Neural crest cell (in vitro differentiated cells): ENCODE measurements at places on chromosomes 7 and 10. TPM values are rescaled to one million over a fixed set of nuclear protein-coding genes. Genes with fewer than 3 reads are reported as not detected.

The FGL2 gene
- total RNA-seq: not detected in 2 replicates

The SCART1 gene
- total RNA-seq: 1.4 and 1.6 TPM in 2 replicates

The SFRP5 gene
- total RNA-seq: not detected in 2 replicates

The GDF2 gene
- total RNA-seq: not detected in 2 replicates

The AKR1D1 gene
- total RNA-seq: not detected in 2 replicates

The PTPRZ1 gene
- 202 and 207 TPM in 2 replicates for total RNA-seq

The OGDHL gene
- 10.1 and 10.6 TPM in 2 replicates for total RNA-seq

The TMEM273 gene
- total RNA-seq: 0.37 TPM in 1 of 2 replicates, not detected in the other

DNA sequence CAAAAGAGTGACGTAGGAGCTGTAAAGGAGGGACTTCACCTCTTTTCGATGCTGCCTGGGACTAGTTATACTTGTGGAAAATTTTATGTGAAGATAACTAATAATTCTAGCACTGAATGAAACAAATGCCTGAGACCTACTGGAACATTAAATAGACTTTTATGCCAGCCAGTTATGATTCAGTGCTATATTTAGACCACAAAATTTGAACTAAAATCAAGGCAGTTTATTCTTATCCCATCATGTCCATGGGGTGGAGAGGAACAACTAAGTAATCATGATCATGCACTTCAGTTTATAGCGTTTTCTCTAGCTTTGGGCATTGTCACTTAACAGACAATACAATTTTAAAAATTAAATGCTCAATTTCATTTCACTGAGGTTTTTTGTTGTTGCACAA lies 76.7 kb downstream of the ZEB1 start:
- H3K4me3 ChIP-seq: no peak overlapping the region
- H3K36me3 ChIP-seq: peaks cover 2% of the 10 kb centered on the region
- H3K4me1 ChIP-seq: peaks cover 6% of the 10 kb centered on the region
- H3K27ac ChIP-seq: no peak overlapping the region
- no peak for DNase-seq

- no peaks in the 10 kb centered on the region for H3K27me3 ChIP-seq
- peaks cover 25% of the 10 kb centered on the region for H3K4me1 ChIP-seq
- H3K4me3 ChIP-seq: no peak overlapping the region
- DNase-seq: no peak
- H3K27ac ChIP-seq: no peak overlapping the region
Observed at GRCh38 chr7:20198260-20198659, 18.9 kb downstream of the MACC1 start.

- H3K27ac ChIP-seq: peak overlapping the region; percentile 24
- H3K4me3 ChIP-seq: peak overlapping the region; percentile 31
- H3K36me3 ChIP-seq: no peaks in the 10 kb centered on the region
- peaks cover 43% of the 10 kb centered on the region for H3K4me1 ChIP-seq
Observed at GRCh38 chr10:80405626-80406025, 2.7 kb upstream of the PRXL2A start.

- H3K36me3 ChIP-seq: no peaks in the 10 kb centered on the region
- H3K4me3 ChIP-seq: no peak overlapping the region
- no peak overlapping the region for H3K27ac ChIP-seq
Observed at GRCh38 chr10:83932245-83932644, 207.1 kb upstream of the GHITM start.

GRCh38 chr10:11146402-11147171 lies 128.9 kb downstream of the CELF2 start:
- no peak overlapping the region for H3K27ac ChIP-seq
- H3K4me1 ChIP-seq: peaks cover 68% of the 10 kb centered on the region
- DNase-seq: no peak
- no peaks in the 10 kb centered on the region for H3K27me3 ChIP-seq
- no peak overlapping the region for H3K4me3 ChIP-seq

DNA sequence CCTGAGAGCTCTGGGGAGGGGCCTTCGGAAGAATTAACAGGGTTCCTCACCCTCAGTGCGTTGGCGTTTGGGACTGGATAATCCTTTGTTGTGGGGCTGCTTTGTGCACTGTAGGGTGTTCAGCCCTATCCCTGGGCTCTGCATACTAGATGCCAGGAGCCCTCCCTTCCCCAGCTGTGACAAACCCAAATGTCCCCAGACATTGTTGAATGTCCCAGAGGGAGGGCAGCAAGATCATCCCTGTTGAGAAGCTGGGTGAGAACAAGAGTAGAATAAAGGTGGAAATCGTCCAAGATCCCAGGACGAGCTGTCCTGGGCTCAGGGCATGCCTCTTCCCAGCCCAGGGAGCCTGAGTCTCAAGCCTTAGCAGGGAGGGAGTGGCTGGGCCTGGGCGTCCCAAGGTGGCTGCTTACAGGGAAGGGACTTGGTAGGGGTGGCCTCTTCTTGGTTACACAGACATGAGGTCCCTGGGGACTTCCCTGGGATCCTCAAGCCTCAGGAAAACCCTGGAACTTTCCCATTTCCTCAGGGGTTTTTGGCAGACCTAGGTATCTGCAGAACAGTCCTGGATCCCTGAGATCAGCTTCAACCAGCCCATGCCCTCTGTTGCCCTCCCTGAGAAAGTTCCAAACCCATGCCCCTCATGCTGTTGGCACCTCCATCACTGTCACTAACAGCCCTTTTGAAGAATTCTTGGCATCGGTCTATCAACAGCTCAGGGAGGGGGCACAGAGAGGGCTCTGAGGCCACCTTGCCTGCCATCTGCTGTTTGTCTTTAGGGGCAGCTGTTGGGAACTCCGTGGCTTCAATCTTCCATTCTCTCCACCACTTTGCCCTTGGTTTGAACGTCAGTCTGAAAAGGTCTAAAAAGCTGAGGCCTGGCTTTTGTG lies 53.7 kb downstream of the GOLGA7B start:
- H3K27ac ChIP-seq: peak overlapping the region; percentile 50
- DNase-seq: no peak
- H3K4me3 ChIP-seq: no peak overlapping the region
- no peaks in the 10 kb centered on the region for H3K36me3 ChIP-seq
- no peaks in the 10 kb centered on the region for H3K4me1 ChIP-seq
